ENCODE measurements at places on chromosomes 7 and 10. TPM values are rescaled to one million over a fixed set of nuclear protein-coding genes. Genes with fewer than 3 reads are reported as not detected.
A peak's percentile ranks its signal among the peaks of the same experiment; 100 is the strongest.

ACSL5 gene
- total RNA-seq = 82.5 TPM

AEBP1 gene
- total RNA-seq = 195 TPM

FAM221A gene
- total RNA-seq = 9.3 TPM

- no peak for DNase-seq
- H3K27me3 ChIP-seq = no peaks in the 10 kb centered on the region
- H3K4me3 ChIP-seq = no peak overlapping the region
- no peaks in the 10 kb centered on the region for H3K4me1 ChIP-seq
Measured at GRCh38 chr10:93951905-93952304, 41.8 kb upstream of the PLCE1 start.

LIPN gene
- 1.2 TPM for total RNA-seq

DNA sequence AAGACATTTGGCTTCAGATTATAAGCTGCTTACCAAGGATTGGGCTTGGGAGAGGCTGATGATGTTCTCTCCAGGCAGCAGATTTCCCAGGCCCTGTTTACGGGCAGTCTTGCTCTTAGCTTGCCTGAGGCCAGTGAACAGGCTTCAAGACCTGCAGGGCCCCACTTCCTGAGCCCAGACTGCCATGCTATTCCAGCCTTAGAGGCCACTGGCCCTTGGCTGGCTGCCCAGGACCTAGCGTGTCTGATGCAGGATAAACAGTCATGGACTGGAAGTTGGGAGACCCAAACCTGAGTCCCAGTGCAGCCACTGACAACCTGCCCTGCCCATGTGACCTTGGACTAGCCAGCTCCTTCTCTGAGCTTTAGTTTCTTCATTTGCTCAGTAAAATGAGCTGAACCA, 2.9 kb downstream of the PRXL2A start:
- peaks cover 38% of the 10 kb centered on the region for H3K4me1 ChIP-seq
- DNase-seq = no peak
- H3K27ac ChIP-seq = no peak overlapping the region
- H3K4me3 ChIP-seq = no peak overlapping the region
- H3K27me3 ChIP-seq = no peaks in the 10 kb centered on the region

- no peaks in the 10 kb centered on the region for H3K27me3 ChIP-seq
- H3K36me3 ChIP-seq = no peaks in the 10 kb centered on the region
- no peaks in the 10 kb centered on the region for H3K4me1 ChIP-seq
- no peak for DNase-seq
- H3K4me3 ChIP-seq = no peak overlapping the region
- H3K27ac ChIP-seq = no peak overlapping the region
Measured at GRCh38 chr10:66102756-66103155, 823.1 kb upstream of the LRRTM3 start.

GRCh38 chr7:122380992-122381391, 76.4 kb upstream of the FEZF1 start:
- H3K36me3 ChIP-seq = no peaks in the 10 kb centered on the region
- H3K27me3 ChIP-seq = no peaks in the 10 kb centered on the region
- no peak overlapping the region for H3K27ac ChIP-seq
- no peaks in the 10 kb centered on the region for H3K4me1 ChIP-seq
- no peak for DNase-seq
- no peak overlapping the region for H3K4me3 ChIP-seq

FEZF1 gene
- total RNA-seq = not detected

AKR1B15 gene
- not detected for total RNA-seq

- no peaks in the 10 kb centered on the region for H3K27me3 ChIP-seq
- no peaks in the 10 kb centered on the region for H3K36me3 ChIP-seq
- no peak for DNase-seq
- no peaks in the 10 kb centered on the region for H3K4me1 ChIP-seq
Measured at GRCh38 chr10:94092848-94093247, 99.1 kb downstream of the PLCE1 start.

GRCh38 chr7:80060218-80060806, 74.3 kb upstream of the GNAI1 start:
- H3K27ac ChIP-seq = no peak overlapping the region
- DNase-seq = no peak

- H3K27me3 ChIP-seq = peaks cover 6% of the 10 kb centered on the region
- no peaks in the 10 kb centered on the region for H3K36me3 ChIP-seq
- H3K4me3 ChIP-seq = no peak overlapping the region
- H3K4me1 ChIP-seq = peaks cover 8% of the 10 kb centered on the region
- DNase-seq = peak; percentile 25
Measured at GRCh38 chr7:463817-464453, 55.7 kb downstream of the PDGFA start.
